Endothelial cell (in vitro differentiated cells): ENCODE measurements at places on chromosomes 4 and X.

- DNase-seq = no peak
Measured at GRCh38 chr4:183200453-183200852, 101.4 kb downstream of the WWC2 start.

- DNase-seq = peak; percentile 65
Measured at GRCh38 chr4:104064646-104065577, 345.1 kb upstream of the TACR3 start.

- DNase-seq = no peak
Measured at GRCh38 chrX:155745792-155746191, 133.0 kb upstream of the TMLHE start.

DNA sequence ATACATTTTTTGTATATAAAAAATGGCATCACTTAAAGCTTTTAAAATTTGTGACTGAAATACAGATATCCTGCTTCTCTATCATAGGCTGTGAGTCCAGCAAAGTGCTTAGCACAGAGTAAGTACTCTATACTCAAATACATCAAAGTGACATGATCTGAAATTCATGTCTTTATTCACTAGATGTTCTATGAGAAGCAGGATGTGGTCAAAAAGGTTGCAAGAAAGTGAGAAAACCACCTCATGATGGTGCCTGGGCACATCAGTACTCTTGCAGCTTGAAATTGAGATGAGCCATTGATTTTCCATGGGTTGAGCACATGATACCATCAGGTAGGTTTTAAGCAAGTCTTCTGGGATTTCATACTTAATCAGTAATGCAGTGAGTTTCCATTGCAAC lies 20.4 kb upstream of the SFRP2 start:
- DNase-seq = no peak

GRCh38 chrX:18390941-18391538 lies 34.4 kb upstream of the CDKL5 start:
- peak; percentile 50 for DNase-seq

GRCh38 chr4:114527637-114528036 lies 71.0 kb upstream of the UGT8 start:
- DNase-seq = no peak

DNA sequence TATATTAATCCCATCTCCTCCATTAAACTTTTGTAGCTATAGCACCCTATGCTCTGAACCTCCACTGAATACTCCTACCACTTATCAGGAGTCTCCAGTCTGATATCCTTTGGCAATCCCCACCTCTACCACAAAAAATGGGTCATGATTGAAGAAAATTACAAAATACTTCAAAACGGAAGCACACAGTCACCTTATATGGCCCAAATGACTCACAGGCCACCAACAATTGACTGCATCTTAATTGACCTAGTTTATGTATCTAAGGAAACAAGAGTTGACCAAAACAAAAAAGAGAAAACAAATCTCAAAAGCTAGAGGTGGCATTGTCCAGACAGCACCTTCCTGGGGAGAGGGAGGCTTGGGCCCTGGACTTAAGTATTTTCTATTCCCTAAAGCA lies 120.0 kb upstream of the DIAPH2 start:
- no peak for DNase-seq

DNA sequence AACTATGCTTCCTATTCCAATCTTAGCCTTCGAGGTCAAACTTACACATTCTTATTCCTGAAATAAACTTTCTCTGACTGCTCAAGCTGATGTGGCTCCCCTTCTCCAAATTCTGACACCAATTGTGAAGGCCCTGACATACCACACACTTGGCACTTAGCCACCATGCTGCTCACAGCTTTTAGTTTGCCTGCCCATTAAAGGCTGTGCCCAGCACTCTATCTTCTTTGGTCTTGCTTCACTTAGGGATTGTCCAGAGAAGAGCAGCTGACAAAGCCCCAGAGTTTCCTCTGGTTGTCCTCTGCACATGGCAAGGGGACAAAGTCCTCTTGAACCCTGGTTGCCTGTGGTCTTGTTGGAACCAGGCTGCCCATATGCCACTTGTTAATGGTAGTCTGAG lies 126.1 kb downstream of the ARHGEF9 start:
- no peak for DNase-seq

GRCh38 chr4:104881136-104881886 lies 265.4 kb upstream of the TET2 start:
- DNase-seq = no peak

DNA sequence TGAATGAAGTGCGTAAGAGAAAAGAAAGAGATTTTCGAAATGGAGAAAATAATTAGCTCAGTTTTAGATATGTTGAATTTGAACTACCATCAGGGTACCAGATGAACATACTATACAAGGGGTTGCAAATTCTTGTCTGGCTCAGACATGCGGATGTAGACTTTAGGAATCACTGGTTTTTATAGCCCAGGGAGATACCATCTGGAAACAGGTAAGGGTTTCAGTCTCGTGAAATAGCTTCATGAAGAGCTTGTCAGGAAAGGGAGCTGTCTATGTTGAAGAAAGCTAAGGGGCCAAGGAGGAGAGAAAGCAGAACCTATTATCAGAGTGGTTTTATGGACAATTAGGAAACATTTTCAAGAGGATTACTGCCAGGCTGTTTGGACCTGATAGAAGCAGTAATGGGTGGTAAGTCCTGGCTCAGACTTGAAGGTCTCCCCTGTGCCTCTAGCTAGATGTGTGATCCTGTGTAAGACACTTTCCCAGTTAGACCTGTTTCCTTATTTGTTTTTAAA lies 6.7 kb downstream of the RAB9A start:
- no peak for DNase-seq

- no peak for DNase-seq
Measured at GRCh38 chr4:160044693-160045092, 941.8 kb downstream of the RAPGEF2 start.

DNA sequence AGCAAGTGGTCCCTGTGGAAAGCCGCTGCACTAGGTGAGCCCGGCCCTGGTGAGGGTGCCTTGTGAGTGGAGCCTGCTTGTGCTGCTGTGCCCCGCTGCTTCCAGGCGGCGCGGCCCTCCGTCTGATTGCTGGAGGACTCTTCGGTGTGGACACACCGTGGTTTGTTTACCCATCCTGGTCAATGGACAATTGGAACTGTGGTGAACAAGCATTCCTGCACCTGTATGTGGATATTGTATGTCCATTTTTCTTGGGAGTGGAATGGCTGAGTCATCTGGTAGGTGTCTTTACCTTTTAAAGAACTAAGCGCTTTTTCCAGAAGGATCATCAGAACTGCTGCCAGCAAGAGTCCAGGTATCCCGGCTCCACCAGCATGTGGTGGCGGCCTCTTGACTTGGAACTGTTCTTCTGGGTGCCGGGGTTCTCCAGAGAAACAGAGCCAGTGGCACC lies 15.6 kb downstream of the MAEA start:
- DNase-seq = no peak

- no peak for DNase-seq
Measured at GRCh38 chrX:9269134-9269533, 195.7 kb upstream of the TBL1X start.

GRCh38 chr4:108811486-108811885 lies 48.6 kb upstream of the ETNPPL start:
- no peak for DNase-seq

- peak; percentile 37 for DNase-seq
Measured at GRCh38 chr4:15469402-15470127, at the start of gene CC2D2A. TSS of gene CC2D2A (plus strand) at chr4:15469882. CDS start at chr4:15475933, 6,051 bp downstream.

DNA sequence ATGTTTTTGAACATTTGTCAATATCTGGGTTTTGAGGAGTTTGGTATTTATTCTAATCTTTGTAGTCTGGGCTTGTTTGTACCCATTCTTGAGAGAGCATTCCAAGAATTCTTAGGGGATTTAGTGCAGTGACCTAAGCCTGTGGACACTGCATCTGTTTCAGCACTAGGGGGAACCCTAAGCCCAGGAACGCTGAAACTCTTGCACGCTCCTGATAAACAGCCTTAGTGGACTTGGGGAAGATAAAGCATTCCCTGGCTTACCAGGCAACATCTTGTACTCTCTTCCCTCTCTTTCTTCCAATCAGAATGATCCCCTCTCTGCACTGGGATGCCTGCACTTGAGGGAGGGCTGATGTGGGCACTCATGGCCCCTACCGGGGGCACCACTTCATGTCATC lies 654.9 kb upstream of the HTR2C start:
- DNase-seq = peak; percentile 43

- DNase-seq = peak; percentile 29
Measured at GRCh38 chrX:50691820-50692219, 122.2 kb downstream of the SHROOM4 start.

- DNase-seq = peak; percentile 23
Measured at GRCh38 chrX:54891573-54891972, 29.1 kb upstream of the TRO start.

GRCh38 chrX:46796574-46797191 lies 37.8 kb upstream of the SLC9A7 start:
- DNase-seq = peak; percentile 70

- no peak for DNase-seq
Measured at GRCh38 chr4:36640876-36641275, 359.5 kb downstream of the DTHD1 start.

GRCh38 chr4:16967722-16968121 lies 69.3 kb upstream of the LDB2 start:
- DNase-seq = no peak

GRCh38 chr4:94531991-94532789 lies 80.4 kb downstream of the PDLIM5 start:
- no peak for DNase-seq

- DNase-seq = no peak
Measured at GRCh38 chr4:69753686-69754085, 6.7 kb downstream of the SULT1B1 start.

DNA sequence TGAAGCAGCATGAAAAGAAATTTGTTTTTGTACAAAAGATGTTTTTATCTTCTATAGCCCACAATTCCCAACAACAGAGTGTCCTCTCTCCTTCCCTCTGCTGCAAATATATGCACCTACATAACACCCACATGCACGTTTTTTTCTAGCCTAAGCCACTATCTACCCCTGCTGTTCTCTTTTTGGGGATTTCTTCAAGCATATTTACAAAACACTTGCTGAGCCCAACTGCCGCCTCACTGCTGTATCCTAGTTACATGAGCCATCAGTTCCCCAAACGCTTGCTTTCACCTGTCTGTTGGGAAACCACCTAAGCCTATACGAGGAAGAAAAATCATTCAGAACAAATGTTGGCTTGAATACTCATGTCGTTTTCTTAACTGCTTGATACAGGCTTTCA lies 127.2 kb downstream of the CHRNA9 start:
- no peak for DNase-seq

DNA sequence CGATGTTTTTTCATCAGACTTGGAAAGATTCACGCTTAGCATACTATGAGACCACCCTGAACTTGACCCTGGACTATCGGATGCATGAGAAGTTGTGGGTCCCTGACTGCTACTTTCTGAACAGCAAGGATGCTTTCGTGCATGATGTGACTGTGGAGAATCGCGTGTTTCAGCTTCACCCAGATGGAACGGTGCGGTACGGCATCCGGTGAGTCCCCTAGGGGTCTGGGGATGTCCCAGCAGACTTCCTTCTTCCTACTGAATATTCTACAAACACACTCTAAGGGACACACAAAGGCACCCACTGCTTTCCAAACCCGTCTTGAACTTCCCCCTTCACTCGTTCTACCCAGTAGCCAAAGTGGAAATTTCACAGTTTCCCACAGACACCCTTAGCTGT lies 9.3 kb downstream of the GABRQ start:
- no peak for DNase-seq

DNA sequence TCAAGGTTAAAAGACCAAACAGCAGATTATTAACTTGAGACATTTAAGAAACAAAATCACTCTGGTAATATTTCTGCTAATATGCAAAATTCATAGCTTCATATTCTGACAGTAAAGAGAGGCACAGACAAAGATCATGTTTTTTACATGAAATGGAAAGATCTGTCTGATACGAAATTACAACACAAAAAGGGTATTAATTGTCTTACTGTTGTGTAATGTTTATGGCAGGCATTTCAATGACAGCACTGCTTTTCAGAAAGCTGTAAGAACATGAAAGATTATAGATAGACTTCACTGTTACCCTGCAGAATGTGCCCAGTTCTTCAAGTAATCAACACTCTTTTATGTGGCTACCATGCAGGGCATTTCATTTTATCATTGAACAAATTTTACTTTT lies 15.4 kb downstream of the DCHS2 start:
- no peak for DNase-seq

GRCh38 chr4:92529510-92529909 lies 225.7 kb downstream of the GRID2 start:
- DNase-seq = no peak

DNA sequence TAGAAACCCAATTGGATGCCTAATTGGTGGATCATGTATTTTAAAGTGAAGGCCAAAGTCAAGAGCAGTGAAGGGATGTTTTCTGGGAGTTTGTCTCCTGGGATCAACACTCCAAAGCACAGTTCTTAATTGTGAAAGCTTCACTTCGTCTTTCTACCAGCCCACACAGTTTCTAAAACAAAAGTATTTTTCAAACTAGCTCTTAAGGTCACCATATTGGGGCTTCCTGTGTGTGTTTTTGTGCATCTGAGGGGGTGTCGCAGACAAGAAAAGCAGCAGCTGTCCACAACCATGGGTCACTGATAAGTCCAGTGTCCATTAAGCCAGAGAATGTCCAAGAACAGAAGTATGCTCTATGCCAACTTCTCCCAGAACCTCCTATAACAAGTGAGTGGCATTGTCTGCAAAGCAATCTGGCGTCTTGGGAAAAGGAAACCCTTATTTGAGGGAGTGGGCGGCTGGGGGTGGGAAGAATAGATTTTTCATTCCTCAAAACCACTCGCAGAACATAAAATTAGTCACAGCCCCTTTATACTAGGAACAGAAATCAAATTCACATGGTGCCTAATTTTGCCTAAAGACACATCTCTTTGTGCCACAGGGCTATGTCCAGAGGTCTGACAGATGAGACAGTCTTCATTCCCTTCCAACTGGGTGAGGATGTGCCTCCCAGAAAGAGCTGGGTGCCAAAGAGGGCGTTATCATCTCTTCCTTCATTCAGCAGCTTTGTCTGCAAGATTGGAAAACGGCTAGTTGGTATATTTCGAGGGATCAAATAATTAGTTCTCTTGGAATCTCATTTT lies 610.4 kb downstream of the BCOR start:
- DNase-seq = no peak

GRCh38 chrX:37424000-37424429 lies 74.9 kb downstream of the PRRG1 start:
- no peak for DNase-seq

- no peak for DNase-seq
Measured at GRCh38 chr4:25182937-25183336, 22.7 kb upstream of the SEPSECS start.

- DNase-seq = no peak
Measured at GRCh38 chrX:150581093-150581775, 12.8 kb downstream of the MTM1 start.

DNA sequence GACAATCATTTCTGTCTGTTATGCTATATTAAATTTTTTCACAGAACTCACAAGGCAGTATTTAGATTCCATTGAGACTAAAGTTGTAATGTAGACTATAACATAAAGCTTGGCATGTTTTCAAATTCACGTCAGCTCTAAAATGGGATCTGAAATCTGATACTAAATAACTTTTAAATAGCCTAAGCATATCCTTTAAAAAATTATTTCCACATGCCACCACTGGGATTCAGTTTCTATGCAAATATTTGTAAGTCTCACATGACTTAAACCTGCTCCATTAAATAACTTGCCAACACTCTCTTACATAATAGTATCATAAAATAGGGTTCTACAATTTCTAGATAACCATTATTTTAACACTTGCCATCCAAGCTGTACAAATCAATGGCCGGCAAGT lies 32.4 kb downstream of the KLHL8 start:
- DNase-seq = no peak
